ENCODE measurements at places on chromosomes 4 and X.

DNA sequence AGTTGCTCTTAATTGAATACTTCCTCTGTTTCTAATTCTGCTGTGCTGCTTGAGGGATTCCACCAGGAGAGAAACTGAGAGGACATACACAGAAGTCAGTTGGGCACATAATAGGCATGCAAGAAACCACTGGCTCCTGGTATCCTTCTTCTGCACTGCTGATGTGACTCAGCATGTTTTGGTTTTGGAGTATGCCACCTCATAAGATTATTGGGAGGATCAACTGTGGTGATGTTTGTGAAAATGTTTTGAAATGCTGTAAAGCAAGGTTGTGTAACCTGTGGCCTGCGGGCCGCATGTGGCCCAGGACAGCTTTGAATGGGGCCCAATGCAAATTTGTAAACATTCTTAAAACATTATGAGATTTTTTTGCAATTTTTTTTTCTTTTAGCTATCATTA lies 119.6 kb downstream of the GATB start:
- no peak for DNase-seq

DNA sequence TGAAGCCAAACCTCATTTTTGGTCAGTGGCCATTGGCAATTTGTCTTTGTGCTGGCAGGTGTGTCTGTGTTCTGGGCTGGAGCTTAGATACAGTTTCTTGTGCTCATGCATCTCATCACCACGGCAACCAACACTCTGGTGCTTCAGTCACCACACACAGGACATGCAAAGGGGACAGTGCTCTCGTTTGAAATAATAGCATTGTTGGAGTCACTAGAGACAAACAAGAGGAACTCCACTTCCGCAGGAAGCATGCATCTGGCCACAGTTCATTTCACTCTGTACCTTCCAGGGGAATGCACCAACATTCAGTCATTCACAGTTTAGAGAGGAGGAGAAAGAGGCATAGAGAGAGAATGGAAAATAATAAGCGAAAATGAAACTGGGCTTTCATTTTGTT lies 267.4 kb downstream of the ANK2 start:
- no peak for DNase-seq

DNA sequence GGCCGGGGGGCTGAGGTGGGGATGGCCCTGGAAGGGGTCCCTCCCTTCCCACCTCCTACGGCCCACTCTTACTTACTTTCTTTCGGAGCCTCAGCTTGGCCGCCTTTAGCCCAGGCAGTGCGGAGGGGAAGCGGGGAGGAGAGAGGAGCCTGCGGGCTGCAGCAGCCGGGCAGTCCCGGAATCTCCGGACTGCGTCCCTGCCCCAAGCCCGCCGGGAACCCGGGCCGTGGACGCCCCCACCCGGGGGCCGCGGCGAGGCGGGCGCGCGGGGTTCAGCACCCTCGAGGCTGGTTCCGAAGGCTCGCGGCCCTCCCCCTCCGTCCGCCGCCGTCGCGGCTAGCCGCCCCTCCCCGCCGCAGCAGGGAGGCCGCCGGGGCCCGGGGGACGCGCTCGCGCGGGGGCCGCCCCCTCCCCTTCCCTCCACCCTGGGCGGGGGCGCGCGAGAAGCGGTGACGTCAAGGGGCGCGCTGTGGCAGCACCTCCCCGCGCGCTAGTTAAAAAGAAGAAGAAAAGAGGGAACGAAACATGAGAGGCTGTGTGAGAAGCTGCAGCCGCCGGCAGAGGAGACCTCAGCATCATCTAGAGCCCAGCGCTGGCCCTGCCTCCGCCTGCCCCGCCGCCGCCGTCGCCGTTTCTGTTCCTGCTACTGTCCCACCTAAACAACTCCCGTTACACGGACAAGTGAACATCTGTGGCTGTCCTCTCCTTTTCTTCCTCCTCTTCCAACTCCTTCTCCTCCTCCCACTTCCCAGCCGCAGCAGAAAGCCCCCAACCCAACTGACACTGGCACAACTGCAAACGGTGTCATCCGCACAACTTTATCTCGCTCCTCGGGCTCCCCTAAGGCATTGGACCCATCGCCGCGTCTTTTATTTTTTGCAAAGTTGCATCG lies at the start of gene HHIP:
Gene HHIP (plus strand): TSS at position 526 of the 892 bp plus-strand sequence. CDS start 520 bp downstream, outside the sequence.
- no peak for DNase-seq

DNA sequence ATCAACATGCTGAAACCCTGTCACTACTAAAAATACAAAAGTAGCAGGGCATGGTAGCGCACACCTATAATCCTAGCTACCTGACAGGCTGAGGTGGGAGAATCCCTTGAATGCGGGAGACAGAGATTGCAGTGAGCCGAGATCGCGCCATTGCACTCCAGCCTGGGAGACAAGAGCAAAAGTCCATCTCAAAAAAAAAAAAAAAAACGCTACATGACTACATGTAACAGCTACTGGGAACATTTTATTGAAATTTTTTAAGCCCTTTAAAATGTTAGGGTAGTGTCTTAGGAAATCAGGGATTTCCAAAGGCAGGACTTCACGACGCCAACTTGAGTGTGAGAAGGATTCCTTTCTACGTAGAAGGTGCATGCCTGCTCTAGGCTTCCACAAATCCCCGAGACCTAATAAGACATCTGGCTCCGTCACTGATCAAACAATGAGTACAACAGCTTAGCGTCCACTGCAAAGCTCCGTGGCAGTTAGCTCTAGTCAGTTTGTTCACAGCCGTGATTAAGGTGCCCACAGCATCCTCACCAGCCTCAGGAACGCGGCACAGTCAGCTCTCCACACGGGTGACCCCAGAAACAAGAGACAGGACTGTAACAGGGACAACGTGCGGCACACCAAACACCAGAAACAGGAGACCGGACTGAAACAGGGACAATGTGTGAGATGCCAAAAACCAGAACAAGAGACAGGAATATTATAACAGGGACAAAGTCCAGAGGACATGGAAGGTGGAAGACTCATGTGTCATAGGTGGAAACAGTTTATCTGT lies 33.7 kb downstream of the DHRSX start:
- no peak for DNase-seq

GRCh38 chr4:4501679-4502078 lies 40.2 kb downstream of the STX18 start:
- DNase-seq, result no peak

- no peak for DNase-seq
Observed at GRCh38 chr4:6346373-6347110, 76.9 kb downstream of the WFS1 start.

GRCh38 chr4:122715221-122715620 lies 17.3 kb upstream of the BBS12 start:
- DNase-seq, result no peak

DNA sequence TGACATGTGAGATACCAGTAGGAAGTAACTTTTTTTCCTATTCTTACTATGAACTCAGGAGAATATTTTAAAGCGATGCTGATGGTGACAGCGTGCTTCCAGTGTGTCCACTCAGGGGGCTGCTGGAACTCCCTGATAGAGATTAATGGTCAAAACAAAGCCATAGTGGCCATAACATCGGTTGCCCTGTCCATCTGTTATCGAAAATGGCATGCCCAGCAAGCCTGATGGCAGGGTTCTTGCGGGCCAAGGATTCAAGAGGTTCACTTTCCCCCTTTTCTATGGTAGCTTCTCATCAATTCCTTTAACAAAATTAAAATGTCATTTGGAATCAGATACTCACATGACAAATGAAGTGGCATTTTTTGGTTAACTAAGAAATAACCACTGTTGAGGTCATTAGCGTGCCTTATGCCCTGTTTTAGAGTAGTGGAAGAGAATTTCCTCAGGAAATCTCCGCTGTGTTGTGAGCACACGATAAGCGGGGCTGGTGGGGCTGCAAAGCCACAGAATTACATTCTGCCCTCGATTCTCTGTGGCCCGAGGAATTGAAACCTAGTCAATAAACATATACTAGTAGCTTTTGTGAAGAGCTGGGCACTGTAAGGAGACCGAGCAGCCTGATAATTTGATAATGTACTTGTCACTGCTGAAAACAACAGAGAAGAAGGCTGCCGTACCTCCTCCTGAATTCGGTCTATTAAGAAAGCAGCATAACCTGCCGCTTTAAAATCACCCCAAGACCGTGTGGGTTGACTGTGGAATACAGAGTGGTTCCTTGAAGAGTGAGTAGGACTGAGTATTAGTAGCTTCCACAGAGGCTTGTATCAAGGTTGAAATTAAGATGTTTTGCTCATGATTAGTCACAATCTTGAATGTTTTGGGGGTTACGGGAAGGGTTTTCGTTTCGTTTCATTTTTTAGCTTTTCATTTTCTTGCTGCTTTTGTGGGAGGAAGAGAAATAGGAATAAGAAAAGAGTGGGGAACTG lies 46.7 kb downstream of the PTCHD1 start:
- DNase-seq, result no peak

GRCh38 chrX:118569676-118570075 lies 74.1 kb downstream of the DOCK11 start:
- no peak for DNase-seq

GRCh38 chr4:143286701-143287571 lies 49.7 kb upstream of the GAB1 start:
- no peak for DNase-seq

DNA sequence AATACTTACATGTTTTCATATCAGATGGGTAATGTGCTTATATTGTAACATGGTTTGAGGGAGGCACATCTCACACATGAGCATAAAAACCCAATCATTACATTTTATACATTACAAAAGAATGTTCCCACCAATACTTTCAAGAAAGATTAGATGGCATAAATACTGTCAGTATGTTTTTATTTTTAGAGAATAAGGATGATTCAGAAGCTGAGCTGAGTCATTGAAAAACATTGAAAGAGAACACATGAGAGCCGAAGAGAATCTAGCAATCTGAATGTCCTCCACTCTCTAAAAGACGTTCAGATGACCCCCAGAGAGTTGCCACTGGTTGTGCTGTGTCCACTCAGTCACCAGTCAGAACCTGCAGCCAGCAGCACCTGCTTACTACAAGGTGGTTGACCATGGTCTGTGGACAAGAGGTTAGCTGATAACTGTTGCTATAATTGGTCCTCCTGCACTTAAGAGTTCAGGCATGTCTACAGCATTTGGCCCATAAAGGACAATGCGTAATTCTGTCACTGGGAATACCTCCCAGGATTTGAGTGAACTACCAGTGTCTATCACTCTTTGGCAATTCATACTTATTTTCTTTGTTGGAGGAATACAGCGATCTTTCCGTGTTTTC lies 382.2 kb upstream of the IGFBP7 start:
- no peak for DNase-seq

- DNase-seq, result no peak
Observed at GRCh38 chr4:134948110-134948642, 746.6 kb upstream of the PABPC4L start.

GRCh38 chr4:117533501-117533900 lies 448.1 kb upstream of the TRAM1L1 start:
- no peak for DNase-seq

DNA sequence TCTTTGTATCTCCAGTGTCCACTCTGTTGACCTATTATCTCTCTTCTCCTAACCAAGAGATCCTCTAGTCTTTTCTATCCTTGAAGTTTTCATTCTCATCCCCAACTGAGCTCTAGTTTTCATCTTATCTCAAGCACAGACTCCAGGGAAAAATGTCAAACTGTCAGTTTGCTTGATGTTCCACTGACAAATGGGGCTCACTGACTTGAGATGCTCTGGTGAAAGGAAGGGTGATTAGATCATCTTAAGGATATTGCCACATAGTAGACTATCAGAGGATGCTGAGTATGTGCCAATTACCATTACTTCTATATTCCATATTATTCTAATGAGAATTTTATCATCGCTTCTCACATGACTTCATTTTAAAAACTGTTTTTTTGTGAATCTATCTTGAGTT lies 2008.2 kb downstream of the ARAP2 start:
- DNase-seq, result no peak

DNA sequence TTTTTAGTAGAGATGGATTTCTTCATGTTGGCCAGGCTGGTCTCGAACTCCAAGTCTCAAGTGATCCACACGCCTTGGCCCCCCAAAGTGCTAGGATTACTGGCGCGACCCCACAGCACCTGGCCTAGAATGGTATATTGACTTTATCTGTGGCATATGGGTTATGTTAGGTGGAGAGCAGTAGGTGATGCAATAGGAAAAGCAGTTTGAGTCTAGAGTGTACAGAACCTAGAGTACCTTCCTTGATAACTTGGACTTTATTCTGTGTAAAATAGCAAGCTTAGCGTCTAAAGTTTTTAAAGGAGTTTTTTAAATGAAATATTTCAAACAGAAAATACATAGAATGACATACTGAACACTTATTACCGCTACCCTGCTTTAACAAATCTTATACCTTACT lies 312.0 kb upstream of the ZCCHC13 start:
- DNase-seq, result no peak

- DNase-seq, result no peak
Observed at GRCh38 chr4:66688674-66689073, 856.6 kb downstream of the CENPC start.

DNA sequence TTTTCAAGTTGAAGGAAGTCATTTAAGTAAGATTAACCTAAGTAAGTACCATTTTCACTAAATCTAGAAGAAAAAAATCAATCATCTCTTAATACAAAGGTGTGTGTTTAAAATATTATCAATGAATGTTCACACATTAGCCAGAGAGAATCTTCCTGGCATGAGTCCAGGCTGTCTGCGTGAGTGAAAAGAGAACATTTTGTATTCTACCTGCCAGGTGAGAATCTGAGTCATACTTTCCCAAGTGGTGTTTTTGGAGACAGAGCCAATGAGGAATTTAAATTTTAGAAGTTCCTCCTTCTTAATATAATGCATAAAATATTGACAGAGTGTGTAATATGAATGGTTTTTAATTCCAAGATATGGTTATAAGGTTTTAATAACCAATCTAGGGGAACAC lies 371.8 kb upstream of the NR3C2 start:
- no peak for DNase-seq

GRCh38 chrX:49878128-49878833 lies 1.0 kb upstream of the USP27X start:
- no peak for DNase-seq

- DNase-seq, result no peak
Observed at GRCh38 chr4:19486400-19486799, 765.3 kb upstream of the SLIT2 start.

DNA sequence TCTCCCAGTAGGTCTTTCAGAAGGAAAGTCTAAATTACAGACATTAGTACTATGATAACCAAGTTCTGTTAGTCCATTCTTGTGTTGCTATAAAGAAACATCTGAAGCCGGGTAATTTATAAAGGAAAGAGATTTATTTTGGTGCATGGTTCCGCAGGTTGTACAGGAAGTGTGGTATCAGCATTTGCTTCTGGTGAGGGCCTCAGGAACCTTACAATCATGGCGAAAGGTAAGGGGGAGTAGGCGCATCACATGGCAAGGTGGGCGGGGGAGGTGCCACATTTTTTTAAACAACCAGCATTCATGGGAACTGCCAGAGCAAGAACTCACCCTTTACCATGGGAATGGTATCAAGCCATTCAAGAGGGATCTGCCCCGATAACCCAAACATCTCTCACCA lies 26.2 kb upstream of the USP46 start:
- DNase-seq, result no peak

DNA sequence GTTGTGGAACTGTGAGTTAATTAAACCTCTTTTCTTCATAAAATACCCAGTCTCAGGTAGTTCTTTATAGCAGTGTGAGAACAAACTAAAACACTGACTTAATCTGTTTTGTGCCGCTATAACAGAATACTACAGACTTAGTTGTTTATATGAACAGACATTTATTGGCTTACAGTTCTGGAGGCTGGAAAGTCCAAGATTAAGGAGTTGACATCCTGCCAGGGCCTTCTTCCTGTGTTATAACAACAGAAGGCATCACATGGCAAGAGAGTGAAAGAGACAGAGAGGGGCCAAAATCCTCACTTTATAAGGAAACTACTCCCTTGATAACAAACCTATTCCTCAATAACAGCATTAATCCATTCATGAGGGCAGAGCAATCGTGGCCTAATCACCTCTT lies 42.5 kb upstream of the KCNIP4 start:
- no peak for DNase-seq
